Stimulated activated CD4-positive, alpha-beta T cell treated with anti-CD3 and anti-CD28 coated beads, Interleukin-1b, Interleukin-23, amount 100 ng/mL, for 48 hours (primary cell): ENCODE measurements at places on chromosomes 12 and 14.

GRCh38 chr12:16789204-16789790 lies 183.3 kb upstream of the LMO3 start:
- DNase-seq: no peak

DNA sequence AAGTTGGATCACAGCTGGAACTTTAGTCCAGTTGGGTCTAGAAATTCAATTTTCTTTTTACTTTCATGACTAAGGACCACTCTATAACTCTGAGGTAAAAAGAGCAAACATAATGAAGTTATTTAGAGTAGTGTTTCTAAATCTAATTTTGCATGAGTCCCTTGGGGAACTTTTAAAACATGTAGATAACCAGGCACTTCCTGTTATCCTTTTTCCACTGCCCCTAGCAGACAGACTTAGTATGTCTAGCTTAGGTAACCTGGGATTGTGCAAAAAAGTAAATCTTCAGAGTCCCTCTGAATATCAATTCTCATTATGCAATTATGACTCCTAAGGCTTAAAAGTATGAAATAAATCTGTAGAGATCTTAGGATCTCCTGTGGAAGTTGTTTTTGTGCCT lies 371.2 kb downstream of the DIO2 start:
- DNase-seq: no peak

GRCh38 chr12:7376196-7376595 lies 67.8 kb downstream of the CD163L1 start:
- no peak for DNase-seq

GRCh38 chr12:27456618-27457017 lies 10.1 kb downstream of the SMCO2 start:
- DNase-seq: no peak

GRCh38 chr14:44041700-44042099 lies 465.4 kb downstream of the FSCB start:
- no peak for DNase-seq

DNA sequence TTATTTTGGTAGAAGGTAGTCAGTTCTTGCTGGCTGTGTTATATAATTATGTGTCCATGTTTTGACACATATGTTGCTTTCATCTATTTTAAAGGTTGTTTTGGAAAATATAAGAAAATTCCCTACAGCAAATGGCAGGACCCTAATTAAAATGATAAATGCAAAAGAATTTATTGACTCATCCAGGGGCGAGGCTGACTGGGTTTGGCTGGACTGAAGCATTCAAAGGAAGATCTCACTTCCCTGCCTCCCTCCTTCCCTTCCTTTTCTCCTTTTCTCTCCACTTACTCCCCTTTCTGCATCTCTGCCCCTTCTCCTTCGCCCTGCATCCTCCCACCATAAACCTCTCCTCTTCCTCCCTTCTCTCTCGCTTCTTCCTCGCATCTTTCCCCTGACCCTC lies 129.6 kb downstream of the SNAPC1 start:
- DNase-seq: no peak

DNA sequence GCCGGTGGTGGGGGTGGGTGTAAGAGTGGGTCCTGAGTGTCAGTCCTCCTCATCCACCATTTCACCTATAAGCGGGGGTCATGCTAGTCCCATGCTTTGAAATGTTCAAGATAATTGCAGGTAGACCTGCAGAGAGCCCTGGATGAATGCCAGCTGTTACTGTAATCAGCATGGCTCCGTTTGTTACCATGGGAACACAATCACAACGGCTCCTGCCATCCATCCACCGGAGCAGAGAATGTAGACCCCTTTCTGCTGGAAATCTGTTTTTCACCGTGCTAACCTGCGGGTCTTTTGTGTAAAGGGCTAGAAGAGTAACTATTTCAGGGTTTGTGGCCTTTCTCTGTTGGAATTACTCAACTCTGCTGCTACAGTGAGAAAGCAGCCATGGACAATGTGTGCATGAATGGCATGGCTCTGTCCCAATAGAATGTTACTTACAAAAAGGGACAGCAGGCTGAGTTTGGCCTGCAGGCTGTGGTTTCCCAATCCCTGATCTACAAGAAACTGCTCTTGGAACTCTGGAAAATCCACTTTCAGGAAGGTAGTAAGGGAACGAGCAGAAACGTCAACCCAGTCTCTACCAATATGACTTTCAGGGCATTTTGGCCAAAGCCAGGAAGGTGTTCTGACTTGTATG lies 36.1 kb downstream of the KCTD10 start:
- DNase-seq: no peak

GRCh38 chr12:51185171-51185717 lies 12.3 kb upstream of the TFCP2 start:
- DNase-seq: no peak

- no peak for DNase-seq
Observed at GRCh38 chr12:14975457-14975856, 2.6 kb downstream of the PDE6H start.

GRCh38 chr14:105710119-105711043 lies 184.0 kb downstream of the TMEM121 start:
- no peak for DNase-seq

DNA sequence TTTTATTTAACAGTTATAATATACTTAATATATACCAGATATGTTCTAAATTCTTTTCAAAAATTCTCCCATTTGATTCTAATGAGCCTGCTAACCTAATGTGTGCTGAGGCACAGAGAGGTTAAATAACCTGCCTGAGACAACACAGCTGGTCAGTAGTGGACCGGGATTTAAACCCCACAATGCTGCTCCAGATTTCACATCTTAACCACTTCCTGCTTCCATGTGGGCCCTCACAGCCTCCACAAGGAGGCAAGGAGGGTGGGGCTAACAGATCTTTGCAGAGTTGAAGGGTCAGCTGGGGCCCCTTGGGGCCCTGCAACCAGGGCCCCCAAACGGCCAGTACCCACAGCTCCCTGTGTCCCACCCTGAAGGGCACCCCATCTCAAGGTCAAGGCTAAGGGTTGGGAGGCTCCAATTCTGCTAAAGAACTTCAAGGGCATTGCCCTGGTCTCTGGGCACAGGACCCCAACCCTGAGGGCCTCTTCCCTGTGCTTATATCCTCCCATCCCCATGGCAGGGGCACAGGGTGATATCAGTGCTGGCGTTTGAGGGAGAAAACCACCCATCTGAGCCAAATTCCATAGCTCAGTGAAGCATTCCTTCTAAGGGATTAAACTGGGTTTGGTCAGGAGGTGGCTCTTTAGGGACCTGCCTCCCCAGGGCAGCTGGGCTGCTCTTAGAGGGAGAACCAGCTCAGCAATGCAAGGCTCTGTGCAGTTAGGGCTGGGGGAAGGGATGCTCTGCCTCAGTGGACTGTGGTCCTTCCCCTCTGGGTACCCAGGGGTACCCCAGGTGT lies 2.2 kb downstream of the KRT80 start:
- no peak for DNase-seq

GRCh38 chr14:69688299-69688649 lies 76.9 kb downstream of the SUSD6 start:
- no peak for DNase-seq

- DNase-seq: no peak
Observed at GRCh38 chr12:116538076-116538591, 21.0 kb upstream of the MAP1LC3B2 start.

DNA sequence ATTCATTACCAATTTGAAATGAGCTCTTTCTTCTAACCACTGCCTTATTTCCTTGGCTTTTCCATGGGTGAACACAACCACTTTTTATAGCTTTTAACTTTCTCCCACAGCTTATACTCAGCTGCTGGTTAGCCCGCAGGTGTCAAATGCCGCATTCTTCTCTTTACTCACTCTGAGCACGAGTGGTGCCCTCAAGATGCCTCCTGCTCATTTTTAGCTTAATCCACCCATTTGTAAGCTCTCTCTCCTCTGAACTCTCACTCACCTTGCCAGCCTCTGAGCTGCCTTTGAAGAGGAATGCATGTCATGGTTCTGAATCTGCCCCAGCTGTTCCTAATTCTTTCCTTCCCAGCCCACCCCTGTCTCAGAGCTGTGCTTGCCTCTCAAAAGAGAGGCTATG lies 449.4 kb upstream of the PRICKLE1 start:
- DNase-seq: no peak

- no peak for DNase-seq
Observed at GRCh38 chr12:21580748-21581516, 23.7 kb downstream of the GYS2 start.

GRCh38 chr14:74578479-74578878 lies 33.6 kb downstream of the LTBP2 start:
- DNase-seq: no peak

DNA sequence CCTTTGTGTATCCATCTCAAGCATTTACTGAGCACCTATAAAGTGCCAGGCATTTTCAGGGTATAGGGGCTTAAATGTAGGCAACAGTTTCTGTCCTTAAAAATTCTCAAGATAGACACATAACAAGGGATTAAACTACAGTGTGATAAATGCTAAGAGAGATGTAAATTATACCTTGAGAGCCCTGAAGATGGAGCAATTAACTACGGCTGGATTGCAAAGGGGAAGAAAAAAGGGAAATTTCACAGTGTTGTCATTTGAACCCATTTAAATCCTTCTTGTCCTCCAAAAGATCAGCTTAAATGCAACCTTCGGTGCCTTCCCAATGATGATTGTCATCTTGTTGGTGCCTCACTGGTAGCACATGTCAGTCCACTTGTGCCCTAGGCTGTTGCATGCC lies 11.5 kb upstream of the IL26 start:
- no peak for DNase-seq

- no peak for DNase-seq
Observed at GRCh38 chr14:50230401-50230700, 1.0 kb downstream of the SOS2 start.

GRCh38 chr12:1776170-1776921 lies 44.0 kb upstream of the LRTM2 start:
- DNase-seq: no peak

DNA sequence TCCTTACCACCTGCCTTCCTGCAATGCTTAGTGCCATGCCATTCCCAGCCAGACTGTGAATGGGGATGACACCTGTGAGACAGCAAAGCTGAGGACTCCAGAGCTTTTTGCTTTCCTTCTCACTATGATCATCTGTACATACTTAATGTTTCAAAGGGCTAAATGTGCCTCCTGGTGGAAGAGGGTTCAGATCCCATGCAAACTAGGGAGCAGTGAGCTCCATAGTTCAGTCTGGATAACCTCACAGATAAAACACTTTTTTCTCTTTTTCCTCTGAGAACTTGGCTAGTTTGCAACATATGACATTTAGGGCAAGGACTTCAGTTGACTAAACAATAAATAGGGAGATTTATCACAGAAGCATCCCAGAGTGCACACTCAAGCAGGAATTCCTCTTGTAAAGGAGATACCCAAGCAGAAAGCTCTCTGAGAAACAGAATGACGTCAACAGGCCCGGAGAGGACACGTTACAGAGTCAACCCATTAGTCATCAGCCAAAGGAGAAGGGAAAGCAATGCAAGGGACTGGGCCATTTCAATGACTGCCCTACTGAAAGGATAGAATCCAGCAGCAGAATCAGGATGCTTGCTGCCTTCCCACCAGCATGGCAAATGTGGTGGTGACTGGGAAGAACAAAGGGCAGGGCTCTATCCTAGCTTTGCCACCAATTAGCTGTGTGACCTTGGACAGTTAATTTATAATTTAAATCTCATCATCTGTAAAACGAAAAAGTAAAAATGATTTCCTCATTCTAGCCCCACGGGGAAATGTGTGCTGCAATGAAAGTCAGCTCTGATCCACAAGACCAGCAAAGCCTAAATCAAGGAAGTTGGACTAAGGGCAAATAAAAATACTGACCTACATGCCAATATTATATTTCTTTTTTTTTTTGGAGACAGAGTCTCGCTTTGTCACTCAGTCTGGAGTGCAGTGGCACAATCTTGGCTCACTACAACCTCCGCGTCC lies 80.8 kb upstream of the ACTN1 start:
- no peak for DNase-seq

DNA sequence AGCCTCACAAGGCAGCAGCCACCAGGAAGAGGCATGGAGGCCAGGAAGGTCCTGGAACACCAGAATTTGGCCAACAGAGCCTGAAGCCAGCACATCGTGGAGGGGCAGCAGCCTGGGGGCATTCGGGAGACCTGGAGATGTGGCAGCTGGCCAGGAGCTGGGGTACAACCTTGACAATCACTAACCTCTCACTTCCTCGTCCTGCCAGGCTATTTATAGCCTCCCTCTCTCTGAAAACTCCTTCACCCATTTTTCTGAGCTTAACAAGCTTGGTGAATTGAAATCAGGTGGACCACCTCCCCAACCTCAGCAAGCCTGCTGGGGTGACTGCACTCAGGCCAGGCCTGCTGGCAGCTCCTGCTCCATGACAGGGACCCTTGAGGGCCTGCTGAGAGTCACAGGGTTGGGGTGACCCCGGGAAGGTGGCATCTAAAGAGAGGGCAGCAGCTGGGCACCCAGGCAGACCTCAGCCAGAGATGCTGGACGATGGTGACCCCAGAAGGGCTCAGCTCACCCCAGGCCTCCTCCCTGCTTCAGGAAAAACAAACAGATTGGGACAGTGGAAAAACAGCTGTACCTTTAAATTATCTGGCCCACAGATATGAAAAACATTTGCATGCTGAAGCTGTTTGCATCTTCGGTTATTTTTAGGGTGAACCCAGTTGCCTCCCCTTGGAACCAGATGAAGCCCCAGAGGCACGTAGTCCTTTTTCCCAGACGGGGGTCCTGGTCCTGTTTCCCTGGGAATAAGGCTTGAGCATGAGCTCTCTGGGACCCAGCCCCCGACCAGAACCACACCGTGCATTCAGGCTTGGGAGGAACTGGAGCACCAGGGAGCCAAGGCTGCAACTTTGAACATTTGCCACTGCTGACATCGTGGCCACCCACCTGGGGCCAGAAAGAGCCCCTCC lies 67.0 kb downstream of the PITPNM2 start:
- DNase-seq: no peak

DNA sequence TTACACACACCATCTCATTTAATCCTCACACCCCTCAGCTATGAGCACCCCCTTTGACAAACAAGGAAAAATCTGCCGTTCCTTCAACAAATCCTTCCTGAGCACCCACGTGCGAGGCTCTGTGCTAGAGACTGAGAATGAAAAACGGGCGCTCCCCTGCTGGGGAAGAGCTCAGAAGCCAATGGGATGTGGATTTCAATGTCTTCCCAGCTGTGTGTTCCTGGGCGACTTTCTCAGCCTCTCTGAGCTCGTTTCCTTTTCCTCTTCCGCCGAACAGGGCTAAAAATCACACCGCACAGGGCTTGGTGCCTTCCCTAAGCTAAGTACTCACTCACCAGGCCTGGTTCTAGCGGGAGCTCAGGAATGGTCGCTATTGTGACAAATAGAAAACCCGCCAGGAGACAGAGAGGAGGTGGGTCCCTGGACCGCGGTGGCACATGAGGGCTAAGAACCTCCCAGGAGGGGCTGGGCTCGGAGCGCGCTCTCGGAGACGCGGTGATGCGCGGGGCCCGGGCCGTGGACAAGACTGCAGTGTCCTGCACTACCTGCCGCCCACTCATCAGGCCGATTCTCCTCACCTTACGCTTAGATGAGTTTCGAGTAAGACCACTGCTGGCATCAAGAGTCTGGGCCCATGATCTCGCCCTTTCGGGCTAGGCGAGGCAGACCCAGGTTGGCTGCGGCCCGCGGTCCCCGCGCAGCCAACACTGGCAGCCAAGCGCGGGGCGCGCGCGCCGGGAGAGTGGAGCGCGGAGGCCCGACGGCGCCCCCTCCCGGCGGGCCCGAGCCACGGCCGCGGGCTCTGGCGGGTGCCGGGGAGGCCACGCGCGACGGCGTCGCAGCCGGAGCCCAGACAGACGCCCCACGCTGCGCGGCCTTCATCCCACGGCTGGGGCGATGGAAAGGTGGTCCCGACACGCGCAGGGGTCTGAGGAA lies 17.0 kb downstream of the ZDHHC22 start:
- peak; percentile 45 for DNase-seq
